ENCODE measurements at places on chromosomes 3 and 15. TPM values are rescaled to one million over a fixed set of nuclear protein-coding genes. Genes with fewer than 3 reads are reported as not detected.

Gene IRAK2
- total RNA-seq: 25.8 TPM

Gene IL5RA
- not detected for total RNA-seq

Gene FGD5
- total RNA-seq: not detected

Gene GXYLT2
- 1.5 TPM for total RNA-seq

All from A549 treated with DMSO at 1 μM for 4 hours (cell line).